ENCODE measurements at places on chromosomes 1 and 21. TPM values are rescaled to one million over a fixed set of nuclear protein-coding genes. Genes with fewer than 3 reads are reported as not detected.

CORT gene
- 0.65 TPM for total RNA-seq

KRTAP19-3 gene
- total RNA-seq: not detected

SPRR2B gene
- not detected for total RNA-seq

SHISAL2A gene
- total RNA-seq: not detected

GRCh38 chr1:230894032-230894431 is 25.7 kb upstream of the C1orf198 start:
- H3K27ac ChIP-seq: no peak overlapping the region
- peaks cover 54% of the 10 kb centered on the region for H3K4me1 ChIP-seq
- H3K27me3 ChIP-seq: no peaks in the 10 kb centered on the region
- no peaks in the 10 kb centered on the region for H3K36me3 ChIP-seq

- no peak for DNase-seq
- H3K4me3 ChIP-seq: no peak overlapping the region
- H3K4me1 ChIP-seq: peaks cover 51% of the 10 kb centered on the region
- no peaks in the 10 kb centered on the region for H3K27me3 ChIP-seq
These were observed 21.4 kb downstream of the PRRC2C start for GRCh38 chr1:171506525-171507304.

Data from chondrocyte (in vitro differentiated cells).